ENCODE measurements at places on chromosomes 2 and 18.

DNA sequence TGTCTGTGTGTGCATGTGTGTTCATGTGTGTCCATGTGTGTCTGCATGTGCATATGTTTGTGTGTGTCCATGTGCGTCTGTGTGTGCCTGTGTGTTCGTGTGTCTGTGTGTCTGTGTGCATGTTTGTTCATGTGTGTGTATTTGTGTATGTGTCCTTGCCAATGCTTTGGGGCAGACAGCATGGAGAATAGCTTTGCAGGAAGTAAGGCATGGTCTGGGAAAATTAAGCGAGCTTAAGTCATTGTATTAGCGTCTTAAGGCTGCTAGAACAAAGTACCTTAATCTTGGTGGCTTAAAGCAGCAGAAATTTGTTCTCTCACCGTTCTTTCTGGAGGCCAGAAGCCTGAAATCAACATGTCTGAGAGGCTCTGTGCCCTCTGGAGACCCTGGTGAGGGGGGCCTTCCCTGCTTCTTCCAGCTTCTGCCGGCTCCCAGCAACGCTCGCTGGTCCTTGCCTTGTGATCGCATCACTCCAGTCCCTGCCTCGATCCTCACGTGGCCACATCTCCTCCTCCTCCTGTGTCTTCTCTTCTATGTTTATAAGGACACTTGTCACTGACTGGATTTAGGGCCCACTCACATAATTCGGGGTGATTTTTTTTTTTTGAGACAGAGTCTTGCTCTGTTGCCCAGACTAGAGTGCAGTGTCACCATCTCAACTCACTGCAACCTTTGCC is 3.8 kb downstream of the NEU2 start:
- DNase-seq, result no peak

- no peak for DNase-seq
Observed at GRCh38 chr2:219473511-219473910, 25.2 kb upstream of the GMPPA start.

DNA sequence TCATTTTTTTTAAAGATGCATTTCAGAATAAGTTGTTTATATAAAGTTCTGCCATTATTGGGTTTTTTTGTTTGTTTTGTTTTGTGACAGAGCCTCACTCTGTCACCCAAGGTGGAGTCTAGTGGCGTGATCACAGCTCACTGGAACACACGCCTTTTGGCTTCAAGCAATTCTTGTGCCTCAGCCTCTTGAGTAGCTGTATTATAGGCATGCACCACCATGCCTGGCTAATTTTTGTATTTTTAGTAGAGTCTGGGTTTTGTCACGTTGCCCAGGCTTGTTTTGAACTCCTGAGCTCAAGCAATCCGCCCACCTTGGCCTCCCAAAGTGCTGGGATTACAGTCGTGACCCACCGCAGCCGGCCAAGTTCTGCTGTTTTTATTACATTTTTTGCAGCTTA is 72.3 kb downstream of the R3HDM1 start:
- DNase-seq, result no peak

GRCh38 chr18:213966-214365 is 53.9 kb downstream of the THOC1 start:
- DNase-seq, result no peak

DNA sequence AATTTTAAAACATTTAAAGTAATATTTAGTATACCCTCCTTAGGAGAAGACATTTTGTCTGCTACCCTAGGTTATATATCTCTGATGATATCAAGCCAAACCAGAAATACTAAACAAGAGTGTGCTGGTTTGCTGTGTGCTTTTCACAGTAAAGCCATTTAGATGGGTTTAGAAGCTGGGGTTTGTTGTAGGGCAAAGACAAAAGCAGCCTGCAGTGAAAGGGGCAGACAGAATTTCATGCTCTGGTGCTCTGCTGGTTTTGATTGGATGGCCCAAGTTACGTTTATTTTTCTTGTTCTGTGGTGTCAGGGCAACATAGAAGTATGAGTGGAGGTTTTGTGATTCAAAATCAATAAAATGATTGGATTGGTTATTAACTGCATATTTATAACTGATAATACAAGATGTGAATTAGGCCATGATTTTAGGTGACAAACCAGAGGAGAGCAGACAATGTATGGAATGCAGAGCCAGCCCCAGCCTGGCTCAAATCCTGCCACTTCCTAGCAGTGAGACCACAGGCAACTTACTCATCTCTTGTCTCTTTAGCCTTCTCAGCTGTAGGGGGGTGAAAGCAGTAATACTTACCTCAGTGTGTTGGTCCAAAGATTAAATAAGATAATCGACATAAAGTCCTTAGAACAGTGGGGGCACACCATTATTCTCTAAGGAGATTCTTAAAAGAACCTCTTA is 30.9 kb upstream of the IER3IP1 start:
- DNase-seq, result no peak

DNA sequence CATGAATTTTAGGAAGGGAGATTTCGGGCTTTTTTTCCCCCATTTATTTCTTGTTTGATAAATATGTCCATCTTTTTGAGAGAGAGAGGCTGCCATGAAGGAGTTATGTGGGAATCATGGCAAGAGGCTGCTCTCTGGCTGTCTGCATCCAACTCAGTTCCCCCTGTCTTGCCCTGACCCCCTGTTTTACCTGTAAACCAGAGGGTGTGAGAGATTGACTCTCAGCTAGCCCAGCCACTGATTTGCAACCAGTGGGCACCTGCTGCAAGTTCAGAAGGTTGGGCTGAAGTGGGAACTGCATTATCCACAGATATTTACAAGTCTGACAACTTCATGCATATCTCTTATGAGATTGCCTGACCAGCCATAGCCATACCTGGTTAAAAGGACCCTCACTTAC is 625.4 kb upstream of the FANCL start:
- DNase-seq, result no peak

- DNase-seq, result no peak
Observed at GRCh38 chr2:234765279-234765678, 186.5 kb upstream of the SH3BP4 start.

GRCh38 chr2:75633620-75634019 is 13.0 kb upstream of the MRPL19 start:
- no peak for DNase-seq

DNA sequence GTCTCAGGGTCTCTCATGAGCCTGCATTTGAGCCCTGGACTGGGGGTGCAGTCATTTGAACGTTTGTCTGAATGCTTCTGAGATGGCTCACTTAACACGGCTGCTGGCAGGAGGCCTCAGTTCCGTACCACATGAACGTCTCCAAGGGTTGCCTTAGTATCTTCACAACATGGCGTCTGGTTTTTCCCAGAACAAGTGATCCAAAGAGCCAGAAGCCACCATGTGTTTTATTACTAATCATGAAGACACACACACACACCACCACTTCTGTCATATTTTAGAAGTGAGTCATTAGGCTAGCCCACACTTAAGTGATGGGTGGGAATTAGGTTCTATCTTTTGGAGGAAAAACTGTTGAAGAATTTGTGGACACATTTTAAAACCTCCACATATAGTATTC is 15.0 kb upstream of the MYO1B start:
- DNase-seq, result peak; percentile 56

DNA sequence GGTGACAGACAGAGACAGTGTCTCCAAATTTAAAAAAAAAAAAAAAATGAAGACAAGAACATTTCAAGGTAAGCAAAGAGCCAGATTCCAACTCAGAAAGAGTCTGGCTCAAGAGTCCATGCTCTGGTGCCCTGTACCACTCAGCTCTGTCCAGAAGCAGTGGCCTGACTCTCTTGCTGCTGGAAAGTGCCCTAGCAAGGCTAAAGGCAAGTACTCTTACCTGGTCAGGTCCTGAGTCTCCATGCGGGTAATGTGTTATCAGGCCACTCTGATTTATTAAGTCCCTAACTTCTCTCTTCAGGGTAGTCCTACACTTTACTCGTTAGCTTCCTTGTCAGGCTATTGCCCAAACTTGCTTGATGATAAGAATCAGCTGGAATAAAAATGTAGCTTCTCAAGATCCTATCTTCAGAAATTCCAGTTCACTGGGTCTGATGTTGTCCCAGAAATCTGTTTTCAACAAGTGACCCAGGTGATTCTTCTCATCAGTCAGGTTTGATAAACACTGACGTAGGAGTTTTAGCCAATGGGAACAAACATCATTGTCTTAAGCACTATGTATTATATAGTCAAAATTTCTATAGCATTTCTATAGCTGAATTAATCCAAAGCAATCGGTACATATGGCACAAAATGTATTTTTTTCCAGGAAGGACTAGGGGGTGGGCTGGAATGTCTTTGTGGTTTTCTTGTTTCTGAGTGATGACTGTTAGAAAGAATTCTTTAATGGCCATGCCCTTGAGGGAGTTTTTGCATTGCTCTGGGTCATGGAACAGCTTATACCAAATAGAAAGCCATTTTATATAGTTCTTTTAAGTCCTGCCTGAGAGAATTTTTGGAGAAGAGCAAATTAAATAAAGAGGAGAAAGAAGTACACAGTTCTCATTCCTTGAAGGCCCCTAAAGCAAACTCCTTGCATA is 139.9 kb upstream of the DNMT3A start:
- no peak for DNase-seq

DNA sequence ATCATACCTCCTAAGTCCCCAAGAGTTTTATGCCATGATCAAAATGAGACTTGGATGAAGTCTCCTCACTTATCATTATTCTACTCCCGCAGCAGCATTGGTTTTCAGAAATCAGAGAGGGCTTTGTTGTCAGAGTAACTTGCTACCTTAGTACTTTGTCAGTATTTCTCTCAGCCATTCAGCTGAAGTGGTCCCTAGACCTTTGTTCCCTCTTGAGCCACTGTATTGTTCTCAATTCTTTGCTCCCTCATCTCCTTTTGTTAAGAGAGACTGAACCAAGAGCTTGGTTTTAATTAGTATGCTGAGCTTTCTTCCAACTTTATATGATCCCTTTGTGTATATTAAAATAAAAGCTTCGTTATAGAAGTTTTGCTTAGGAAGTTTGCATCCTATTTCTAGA is 133.4 kb downstream of the DOCK10 start:
- DNase-seq, result no peak

- no peak for DNase-seq
Observed at GRCh38 chr18:48519431-48520100, 19.3 kb upstream of the CTIF start.

DNA sequence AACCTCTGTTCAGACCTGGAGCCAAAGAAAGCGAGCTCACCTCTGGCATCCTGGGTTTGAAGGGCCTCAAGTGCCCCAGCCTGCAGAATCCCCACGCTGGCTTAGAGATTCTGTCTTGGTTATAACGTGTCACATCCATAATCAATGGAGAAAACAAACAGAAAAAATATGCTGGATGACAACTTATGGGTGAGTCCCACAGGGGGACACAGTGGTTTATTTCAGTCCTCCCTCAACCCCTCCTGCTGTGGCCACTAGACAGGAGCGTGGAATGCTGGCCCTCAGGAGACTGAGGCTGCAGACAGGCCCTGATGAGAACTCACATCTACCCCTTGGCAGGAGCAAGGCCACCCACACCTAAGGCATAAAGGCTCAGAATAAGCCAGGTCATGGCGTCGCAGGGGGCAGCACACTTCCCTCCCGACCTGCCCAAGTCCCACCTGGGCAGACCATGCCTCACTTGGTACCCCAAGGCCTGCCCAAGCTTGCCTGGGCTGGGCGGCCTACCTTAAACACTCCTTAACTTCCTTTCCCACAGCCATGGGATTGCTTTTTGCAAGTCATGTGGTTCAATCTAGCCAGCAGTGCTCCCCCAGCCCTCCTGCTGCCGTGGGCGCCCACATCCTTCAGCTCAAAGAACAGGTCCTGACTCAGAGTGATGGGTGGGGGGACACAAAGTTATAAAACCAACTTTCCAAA is 19.9 kb downstream of the COX7A2L start:
- DNase-seq, result no peak

- peak; percentile 51 for DNase-seq
Observed at GRCh38 chr18:29147944-29148343, 971.0 kb upstream of the CDH2 start.

DNA sequence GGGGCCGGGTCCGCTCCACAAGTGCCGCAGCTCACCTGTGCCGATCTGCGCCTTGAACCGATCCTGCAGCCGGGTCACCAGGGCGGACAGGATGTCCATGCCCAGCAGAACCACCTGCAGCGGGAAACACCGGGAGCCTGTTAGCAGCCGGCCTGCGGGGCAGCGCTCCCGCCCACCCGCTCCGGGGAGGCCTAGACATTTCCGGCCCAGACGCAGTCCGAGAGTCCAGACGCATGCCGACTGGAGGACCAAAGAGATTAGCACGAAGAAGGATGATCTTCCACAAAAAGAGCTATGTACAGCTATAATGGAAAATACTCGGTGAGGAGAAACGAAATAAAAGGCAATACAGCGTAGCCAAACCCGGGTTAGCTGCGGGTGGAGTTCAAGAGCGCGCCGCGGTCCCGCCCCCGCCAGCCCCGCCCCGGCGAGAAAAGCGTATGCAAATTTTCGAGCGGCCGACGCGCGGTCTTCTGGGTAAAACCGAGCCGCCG is 421 bp upstream of the RNU4ATAC start:
- DNase-seq, result peak; percentile 83

- DNase-seq, result peak; percentile 32
Observed at GRCh38 chr2:179751163-179751809, 110.1 kb downstream of the ZNF385B start.

DNA sequence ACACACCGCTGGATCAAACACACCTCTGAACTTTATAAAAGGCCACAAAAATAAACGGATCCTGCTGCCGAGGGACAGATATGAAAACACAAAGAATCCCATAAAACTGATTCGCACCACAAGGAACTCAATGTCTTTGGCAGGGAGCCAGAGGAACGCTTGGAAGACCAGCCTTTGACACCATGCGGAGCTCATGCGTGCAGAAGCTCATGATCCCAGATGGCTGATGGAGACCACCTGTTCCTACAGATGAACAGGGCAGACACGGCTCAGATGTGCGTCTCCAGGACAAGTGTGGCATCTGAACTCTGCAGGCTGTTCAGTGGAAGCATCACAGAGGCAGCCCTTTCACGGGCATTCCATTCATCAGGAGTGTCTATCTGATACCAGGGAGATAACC is 24.9 kb downstream of the COPS9 start:
- no peak for DNase-seq

DNA sequence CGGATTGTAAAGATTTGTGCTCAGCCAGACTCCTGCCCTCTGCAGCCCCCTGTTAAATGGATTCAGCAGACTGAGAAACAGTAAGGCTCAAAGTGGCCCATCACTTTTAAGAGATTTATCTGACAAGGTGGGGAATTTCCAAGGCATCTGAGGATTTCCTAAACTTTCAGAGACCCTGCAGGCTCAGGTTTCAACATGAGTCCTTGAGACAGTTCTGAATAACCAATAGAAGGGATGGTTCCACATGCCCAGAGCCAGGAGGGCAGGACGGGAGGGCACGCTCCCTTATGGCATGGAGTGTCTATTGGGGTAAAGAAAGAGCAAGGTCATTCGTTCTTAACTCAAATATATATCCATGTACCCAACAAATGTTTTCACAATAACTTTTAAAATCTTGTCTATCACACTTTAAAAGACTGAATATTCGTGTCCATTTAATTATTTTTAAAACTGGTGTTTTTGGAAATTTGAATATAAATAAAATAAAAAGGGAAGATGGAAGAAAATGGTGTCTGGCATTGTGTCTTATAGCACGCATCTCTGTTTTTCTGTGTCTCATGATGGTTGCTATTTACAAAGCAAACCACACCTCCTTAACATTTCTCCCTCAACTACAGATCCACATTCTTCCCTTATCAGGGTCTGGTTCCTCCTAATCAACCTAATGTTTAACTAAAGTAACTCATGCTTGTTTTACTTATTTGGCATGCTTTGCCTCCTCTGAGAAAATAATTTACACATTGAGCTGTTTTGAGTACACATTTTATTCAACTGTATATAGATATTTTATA is 56.0 kb upstream of the DSG1 start:
- DNase-seq, result no peak

- no peak for DNase-seq
Observed at GRCh38 chr2:176099159-176099727, 352 bp upstream of the HOXD12 start.

- no peak for DNase-seq
Observed at GRCh38 chr2:73701968-73702665, 35.0 kb downstream of the TPRKB start.

- DNase-seq, result peak; percentile 15
Observed at GRCh38 chr2:18309627-18310026, 250.8 kb downstream of the RDH14 start.
